A172 (cell line): ENCODE measurements at places on chromosomes 5 and 9.

GRCh38 chr5:112784726-112785125 is 47.0 kb downstream of the APC start:
- DNase-seq: no peak

GRCh38 chr9:136293476-136294077 is 10.3 kb downstream of the CCDC187 start:
- no peak for DNase-seq

- no peak for DNase-seq
These were observed 39.3 kb upstream of the DAB2 start for GRCh38 chr5:39464088-39464487.

DNA sequence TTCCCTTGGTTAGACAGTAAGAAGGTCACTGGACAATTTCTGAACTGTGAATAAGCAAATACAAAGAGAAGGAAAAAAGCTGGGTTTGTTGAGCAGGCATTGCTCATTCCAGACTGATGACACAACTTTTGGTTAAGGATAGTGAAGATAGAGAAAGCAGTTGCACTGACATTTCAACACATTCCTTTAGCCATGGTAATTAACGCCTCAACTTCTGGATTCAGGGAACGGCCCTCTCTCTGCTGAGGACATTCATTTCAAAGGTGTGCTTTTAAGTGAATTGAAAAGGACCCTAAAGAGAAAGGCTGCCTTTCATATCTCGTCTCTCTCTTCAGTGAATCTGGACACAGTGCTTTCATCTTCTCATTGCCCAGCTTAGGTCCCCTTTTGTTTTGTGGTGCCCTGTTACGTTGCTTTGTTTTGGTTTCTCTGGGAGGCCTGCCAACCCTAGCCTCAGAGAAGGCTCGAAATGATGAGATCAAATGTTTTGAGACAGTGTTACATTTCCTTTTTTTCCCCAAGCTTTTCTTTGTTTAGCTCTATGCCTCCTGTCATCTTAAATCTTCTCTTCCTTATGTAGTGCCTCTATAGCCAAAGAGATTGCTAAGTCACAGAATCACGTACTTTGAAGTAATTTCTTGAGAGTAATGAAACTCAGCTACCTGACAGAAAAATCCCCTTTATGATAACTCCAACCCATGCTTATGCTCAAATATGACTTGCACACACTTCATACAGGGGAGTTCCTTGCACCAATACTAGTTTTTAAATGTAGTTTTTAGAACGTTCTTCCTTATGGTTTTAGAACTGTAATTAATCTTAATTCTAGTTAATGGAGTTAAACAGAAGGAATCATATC is 94.4 kb upstream of the IFNE start:
- no peak for DNase-seq

DNA sequence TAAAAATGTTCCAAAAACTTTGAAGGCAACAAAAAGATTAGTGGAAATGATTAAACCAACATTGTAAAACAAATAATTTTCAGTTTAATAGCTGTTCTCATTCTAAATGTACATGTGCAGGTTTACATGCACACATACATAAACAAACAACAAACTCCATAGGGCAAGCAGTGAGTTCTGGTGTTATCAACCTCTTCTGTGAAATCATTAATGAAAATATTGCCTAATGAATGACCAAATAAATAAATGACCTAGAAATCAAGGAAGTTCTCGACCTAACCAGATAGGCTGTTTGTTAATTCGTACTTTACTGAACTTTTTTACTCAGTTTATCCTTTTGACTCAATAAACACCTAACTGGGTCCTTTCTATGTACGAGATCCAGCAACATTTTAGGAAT is 165.5 kb upstream of the RORB start:
- no peak for DNase-seq

GRCh38 chr5:68049053-68049713 is 166.4 kb upstream of the PIK3R1 start:
- no peak for DNase-seq

GRCh38 chr5:28397502-28397941 is 1359.1 kb upstream of the CDH9 start:
- DNase-seq: peak; percentile 51

DNA sequence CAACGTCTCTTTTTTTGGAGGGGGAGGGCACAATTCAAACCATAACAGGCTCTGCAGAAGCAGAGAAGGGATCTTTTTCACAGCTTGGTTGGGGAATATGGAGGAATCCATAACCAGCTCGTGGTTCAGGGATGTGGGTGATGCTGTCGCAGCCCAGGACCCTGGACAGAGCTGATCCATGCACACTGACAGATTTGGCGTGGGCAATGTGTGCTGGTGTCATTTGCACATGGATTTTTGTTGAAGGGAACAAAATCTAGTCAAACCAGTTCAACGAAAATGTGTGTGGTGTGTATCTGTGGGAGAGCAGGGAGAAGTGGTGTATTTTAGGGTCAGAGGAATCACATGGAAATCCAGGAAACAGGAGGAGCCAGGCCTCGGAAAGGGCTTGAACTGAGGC is 4.2 kb downstream of the DOCK2 start:
- no peak for DNase-seq

GRCh38 chr9:69199769-69200470 is 25.8 kb downstream of the TJP2 start:
- peak; percentile 84 for DNase-seq

DNA sequence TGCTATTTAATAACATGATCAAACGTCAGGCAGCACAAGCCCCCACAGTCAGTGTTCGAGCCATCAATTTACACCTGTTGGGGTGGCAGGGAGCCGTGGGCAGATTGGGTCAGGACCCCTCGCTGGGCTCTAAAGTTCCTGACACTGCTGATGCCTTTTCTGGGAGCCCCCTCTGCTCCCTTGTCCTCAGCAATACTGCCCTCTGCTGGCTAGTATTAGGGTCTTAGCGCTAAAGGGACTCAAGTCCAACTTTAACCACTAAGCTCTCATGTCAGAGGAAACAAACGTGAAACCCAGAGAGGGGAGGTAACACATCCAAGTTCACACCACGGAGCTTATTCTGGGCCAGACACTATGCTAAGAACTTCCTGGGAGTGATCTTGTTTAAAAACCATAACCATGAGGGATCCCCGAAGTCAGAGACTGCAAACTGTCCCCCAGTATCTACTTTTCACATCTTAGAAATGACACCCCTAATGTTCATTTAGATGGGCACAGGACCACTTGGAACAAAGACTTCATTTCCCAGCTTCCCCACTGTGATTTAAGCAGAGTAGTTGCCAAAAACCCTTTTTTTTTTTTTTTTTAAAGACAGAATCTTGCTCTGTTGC is 20.4 kb downstream of the ANKS6 start:
- peak; percentile 67 for DNase-seq

GRCh38 chr9:65432051-65432450 is 147.0 kb upstream of the FOXD4L5 start:
- no peak for DNase-seq

- no peak for DNase-seq
These were observed 192.4 kb downstream of the ADAMTSL1 start for GRCh38 chr9:18666348-18666747.

DNA sequence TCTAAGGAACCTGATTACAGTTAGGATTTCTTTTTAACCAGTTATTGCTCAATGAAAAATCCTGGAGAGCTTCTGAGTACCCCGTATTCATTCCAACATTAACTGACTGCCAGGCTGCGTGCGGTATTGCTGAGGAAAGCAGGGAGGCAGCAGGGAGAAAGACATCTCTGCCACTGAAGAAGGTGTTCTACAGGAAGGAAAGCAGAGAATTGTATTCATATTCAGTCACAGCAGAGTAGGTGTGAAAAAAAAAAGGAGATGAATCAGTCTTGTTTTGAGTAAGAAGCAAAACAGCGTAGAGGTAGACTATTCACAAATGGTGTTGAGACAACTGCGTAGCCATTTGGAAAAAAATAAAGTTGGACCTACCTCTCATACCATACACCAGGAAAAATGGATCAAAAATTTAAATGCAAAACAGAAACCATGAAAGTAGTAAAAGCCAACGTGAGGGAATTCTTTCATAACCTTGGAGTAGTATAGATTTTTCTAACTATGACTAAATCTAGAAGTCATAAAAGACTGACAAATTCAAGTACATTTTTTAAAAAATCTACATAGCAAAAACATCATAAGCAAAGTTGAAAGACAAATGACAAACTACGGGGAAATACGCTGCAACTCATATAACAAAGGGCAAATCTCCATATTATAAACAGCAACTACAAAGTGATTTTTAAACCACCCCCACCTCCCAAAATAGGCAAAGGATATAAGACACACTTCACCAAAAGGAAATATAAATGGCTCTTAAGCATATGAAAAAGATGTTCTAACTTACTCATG is 9.9 kb upstream of the NR4A3 start:
- no peak for DNase-seq

- no peak for DNase-seq
These were observed 35.2 kb upstream of the IRX4 start for GRCh38 chr5:1917830-1918487.

DNA sequence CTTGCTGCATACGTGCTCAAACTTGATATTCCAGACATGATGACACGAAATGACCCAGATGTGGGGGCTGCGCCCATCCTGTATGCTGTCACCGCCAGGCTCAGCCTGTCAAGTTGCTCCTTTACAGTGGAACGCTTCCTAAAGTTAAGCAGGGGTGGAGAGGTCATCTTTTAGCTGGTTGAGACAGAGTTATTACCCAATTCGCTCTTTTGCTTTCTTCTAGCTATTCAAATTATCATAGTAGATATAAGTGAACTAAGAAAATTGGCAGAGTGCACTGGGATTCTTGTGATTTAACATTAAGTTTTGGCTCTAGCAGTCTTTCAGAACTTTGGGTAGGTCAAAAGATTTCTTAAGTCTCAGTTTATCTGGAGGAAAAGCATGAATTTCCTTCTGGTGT is 69.8 kb upstream of the BASP1 start:
- DNase-seq: no peak

- DNase-seq: no peak
These were observed 162.5 kb downstream of the ELAVL2 start for GRCh38 chr9:23663536-23663935.

DNA sequence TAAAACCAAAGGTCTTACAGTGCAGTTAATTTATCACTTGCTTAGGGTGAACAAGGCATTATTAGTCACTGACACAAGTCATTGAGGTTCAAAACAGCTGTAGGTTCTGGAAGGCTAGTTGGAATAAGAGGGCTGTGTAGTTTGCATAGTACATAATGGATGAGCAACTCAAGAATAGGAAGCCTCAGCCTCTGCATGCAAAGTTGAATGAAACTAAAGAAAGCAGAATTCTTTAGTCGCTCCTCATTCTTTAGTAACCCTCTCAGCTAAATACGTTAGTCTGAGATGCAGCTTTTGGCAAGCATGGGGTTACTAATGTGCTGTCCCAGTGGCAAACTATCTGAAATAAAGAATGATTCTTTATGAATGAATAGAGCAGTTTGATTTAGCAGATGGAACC is 74.2 kb downstream of the ADGRV1 start:
- no peak for DNase-seq

- DNase-seq: no peak
These were observed 25.0 kb downstream of the SGTB start for GRCh38 chr5:65696892-65697291.

DNA sequence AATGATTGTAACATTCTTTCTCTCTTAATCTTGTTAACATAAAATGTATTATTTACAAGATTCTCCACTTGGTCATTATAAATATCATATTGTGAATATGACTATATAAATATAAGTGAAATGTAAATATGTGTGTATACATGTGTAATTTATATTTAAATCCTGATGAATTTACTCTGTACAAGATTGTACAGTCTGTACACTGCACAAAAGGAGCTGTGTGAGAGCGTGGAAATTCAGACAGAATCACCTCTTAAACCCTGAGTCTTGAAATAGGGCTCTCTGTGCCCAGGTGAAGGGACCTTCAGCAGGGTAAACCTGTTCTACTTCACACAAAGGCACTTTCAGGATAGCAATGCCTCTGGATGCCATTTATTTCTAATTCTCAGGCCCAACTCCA is 456.0 kb downstream of the SEMA5A start:
- DNase-seq: no peak

DNA sequence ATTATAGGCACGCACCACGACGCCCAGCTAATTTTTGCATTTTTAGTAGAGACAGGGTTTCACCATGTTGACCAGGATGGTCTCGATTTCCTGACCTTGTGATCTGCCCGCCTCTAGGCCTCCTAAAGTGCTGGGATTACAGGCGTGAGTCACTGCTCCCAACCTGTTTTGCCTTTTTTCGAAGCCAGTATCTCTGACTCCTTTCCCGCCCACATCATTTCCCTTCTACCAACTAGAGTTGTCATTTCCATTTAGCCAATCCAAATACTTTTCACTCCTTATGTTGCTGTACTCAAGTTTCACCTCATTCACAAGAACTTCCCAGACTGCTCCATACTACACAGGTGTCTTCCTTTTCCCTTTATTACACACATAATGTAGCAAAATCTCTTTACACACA is 502.6 kb upstream of the CDH6 start:
- DNase-seq: peak; percentile 6

DNA sequence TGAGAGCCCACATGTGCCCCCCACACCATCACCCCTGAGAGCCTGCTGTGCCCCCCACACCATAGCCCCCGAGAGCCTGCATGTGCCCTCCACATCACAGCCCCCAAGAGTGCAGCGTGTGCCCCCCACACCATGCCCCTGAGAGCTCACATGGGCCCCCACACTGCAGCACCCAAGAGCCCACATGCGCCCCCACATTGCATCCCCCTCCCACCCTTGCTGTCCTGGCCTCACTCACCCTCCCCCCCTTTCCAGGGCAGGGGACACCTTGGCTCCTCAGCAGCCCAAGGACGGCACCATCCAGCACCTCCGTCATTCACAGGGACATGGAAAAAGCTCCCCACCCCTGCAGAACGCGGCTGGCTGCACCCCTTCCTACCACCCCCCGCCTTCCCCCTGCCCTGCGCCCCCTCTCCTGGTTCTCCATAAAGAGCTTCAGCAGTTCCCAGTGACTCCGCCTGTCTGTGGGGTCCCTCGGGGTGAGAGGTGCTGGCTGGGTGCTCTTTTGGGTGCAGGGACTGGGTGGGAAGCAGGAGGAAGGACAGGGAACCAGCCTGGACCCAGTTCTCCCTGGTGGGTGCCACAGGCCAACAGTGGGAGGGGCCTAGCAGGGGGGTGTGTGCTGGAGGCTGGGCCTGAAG is 5.0 kb downstream of the LCN1 start:
- no peak for DNase-seq

GRCh38 chr9:70576116-70576515 is 161.7 kb upstream of the KLF9 start:
- DNase-seq: no peak

- no peak for DNase-seq
These were observed 95.7 kb upstream of the ALDH1B1 start for GRCh38 chr9:38296807-38297206.

GRCh38 chr5:5318426-5319190 is 103.9 kb upstream of the ICE1 start:
- no peak for DNase-seq

DNA sequence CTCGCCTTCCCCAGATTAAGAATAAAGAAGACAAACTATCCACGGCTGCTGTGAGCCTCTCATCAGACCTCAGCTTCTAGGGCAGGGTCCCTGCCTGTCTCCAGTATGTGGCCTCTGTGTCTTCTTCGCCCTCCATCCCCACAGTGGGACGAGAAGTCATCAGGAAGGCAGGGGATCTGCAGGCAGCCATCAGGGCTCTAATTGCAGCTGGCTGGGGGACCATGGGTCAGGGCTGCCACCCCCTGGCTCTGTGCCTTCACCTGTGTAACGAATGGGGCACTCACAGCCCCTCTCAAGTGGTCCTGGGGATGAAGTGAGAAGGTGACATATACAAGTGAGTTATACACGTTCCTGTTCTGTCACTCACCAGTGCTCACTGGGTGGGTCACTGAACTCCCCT is 139.8 kb downstream of the KCNIP1 start:
- DNase-seq: no peak

GRCh38 chr9:120859361-120859760 is 16.6 kb upstream of the PSMD5 start:
- no peak for DNase-seq

- peak; percentile 21 for DNase-seq
These were observed 102.4 kb upstream of the SMC2 start for GRCh38 chr9:103991698-103992097.
